Stimulated activated naive CD4-positive, alpha-beta T cell treated with Interleukin-2 at 50 U/mL for 16 hours (primary cell): ENCODE measurements at places on chromosomes 7 and 10.

DNA sequence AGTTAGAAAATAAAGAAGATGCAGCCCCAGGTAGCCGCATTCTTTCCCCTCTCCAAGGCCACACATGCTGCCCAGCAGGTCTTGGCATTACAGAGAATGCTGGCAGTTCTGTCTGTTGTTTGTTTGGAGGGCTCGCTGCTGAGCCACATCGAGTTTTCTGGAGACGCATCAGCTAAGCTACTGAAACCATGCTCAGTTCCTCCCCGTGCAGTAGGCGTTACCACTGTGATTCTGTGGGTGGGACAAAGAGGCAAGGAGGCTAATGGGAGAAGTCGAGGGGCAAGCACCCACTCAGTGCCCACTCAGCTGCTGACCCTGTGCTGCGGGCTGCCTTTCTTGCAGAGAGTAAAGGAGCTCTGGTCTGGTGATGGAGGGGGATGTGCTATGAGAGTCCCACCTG is 15.5 kb upstream of the GTPBP4 start:
- DNase-seq: no peak

DNA sequence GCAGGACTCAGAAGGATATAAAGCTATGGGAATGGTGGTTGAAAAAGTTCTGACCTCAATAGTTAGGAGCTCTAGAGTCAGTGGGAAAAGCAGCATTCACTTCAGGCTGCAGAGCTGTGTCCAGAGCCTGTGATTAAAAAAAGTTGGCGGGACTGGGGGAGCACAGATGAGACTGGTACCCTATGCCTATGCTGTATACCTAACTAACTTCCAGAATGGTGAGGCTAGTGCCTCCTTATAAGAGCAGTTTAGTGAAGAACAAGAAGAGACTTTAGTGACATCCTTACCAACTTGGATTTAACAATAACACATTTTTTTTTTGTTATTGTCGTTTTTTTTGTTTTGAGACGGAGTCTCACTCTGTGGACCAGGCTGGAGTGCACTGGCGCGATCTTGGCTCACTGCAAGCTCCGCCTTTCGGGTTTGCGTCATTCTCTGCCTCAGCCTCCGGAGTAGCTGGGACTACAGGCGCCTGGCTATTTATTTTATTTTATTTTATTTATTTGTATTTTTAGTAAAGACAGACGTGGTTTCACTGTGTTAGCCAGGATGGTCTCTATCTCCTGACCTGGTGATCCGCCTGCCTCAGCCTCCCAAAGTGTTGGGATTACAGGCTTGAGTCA is 6.6 kb upstream of the ZNF282 start:
- no peak for DNase-seq

- DNase-seq: no peak
Observed at GRCh38 chr7:137681657-137682562, 164.9 kb downstream of the DGKI start.

DNA sequence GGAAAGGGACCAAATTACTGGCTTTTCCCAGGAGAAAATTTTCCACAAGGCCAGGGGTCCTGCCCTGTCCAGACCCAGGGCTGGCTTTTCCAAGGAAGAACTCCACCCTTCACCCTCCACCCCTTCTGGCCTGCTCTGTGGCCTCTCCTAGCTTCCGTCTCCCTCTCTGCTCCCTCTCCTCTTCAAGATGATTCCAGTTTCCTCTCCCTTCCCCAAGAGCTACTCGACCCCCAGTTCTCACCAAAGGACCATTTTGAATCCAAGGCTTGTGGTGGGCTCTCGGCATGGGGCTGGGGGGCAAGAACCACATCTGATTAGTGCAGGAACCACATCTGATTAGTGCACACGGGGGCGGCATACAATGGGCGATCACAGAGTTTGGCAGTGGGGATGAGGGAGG is 7.7 kb downstream of the CHAT start:
- no peak for DNase-seq

DNA sequence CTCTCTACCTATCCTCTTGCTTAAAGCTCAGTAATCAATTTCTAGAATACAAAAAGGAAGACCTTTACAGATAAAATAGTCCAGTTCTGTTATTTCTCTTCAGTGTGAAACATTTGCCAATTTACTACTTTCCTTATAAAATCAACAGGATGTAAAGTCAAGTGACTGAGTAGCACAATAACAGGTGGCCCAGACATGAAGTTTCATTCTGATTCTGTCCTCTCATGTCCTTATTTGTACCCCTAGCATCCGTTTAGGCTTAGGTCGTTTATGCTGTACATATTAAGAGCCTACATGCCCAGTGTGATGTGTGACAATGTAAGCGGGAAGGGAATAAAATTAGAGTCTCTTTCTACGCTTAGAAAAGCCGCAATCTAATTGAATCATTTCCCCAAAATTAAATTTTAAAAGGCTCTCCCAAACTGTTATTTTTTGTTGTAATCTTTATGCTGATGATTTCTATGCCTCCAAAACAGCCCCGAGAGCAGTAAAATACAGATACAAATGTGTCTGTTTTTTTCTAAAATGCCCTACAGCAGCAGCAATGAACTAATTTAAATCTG is 29.1 kb downstream of the EPC1 start:
- no peak for DNase-seq
